Substantia nigra (tissue), 51 donors: ENCODE measurements at places on chromosomes 5 and 9.

GRCh38 chr5:565782-566440 is 41.7 kb upstream of the SLC9A3 start:
- DNase-seq, result no peak

- no peak for DNase-seq
These were observed 373.0 kb upstream of the MEF2C start for GRCh38 chr5:89255845-89256463.

DNA sequence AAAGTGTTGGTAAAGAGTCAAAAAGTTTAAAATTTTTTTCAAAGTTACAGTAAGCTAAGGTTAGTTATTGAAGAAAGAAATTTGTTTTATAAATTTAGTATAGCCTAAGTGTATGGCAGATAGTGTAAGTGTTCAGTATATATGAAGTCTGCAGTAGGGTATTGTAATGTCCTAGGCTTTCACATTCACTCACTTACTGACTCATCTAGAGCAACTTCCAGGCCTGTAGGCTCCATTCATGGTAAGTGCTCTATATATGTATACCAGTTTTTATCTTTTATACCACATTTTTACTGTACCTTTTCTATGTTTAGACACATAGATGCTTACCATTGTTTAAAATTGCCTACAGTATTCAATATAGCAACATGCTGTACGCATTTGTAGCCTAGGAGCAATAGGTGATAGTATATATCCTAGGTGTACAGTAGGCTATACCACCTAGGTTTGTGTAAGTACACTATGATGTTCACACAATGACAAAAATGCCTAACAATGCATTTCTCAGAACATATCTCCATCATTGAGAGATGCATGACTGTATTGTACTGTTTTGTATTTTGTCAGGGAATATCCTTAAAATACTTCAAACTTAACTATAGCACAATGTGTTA is 38.5 kb downstream of the CYSTM1 start:
- no peak for DNase-seq

GRCh38 chr9:75939536-75940111 is 49.2 kb downstream of the PCSK5 start:
- no peak for DNase-seq

DNA sequence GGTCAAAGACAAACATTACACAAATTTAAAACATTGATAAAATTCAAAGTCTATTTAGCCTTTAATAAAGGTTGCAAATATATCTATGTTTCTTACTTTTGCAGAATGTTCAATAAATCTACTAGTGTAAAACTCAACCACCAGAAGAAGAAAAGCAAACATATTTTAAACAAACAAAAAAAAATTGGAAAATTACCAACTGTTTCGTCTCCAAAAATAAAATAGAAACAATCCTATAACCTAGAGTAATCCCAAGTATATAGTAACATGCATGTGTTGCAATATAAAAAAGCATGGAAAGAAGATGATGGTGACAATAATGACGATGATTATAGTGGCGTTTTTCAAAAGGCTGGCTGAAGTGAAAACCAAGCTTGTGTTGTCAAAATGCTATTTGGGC is 86.0 kb upstream of the PAPPA start:
- no peak for DNase-seq

- DNase-seq, result peak; percentile 92
These were observed 57.3 kb downstream of the GADD45G start for GRCh38 chr9:89661956-89662717.

GRCh38 chr5:35810601-35811000 is 46.1 kb upstream of the IL7R start:
- DNase-seq, result no peak

- DNase-seq, result no peak
These were observed 106.7 kb downstream of the PCSK5 start for GRCh38 chr9:75997206-75997605.

- no peak for DNase-seq
These were observed 579.4 kb upstream of the RIOK2 start for GRCh38 chr5:97762483-97762882.
